KBM-7 (cell line): ENCODE measurements at places on chromosomes 1 and 21.

DNA sequence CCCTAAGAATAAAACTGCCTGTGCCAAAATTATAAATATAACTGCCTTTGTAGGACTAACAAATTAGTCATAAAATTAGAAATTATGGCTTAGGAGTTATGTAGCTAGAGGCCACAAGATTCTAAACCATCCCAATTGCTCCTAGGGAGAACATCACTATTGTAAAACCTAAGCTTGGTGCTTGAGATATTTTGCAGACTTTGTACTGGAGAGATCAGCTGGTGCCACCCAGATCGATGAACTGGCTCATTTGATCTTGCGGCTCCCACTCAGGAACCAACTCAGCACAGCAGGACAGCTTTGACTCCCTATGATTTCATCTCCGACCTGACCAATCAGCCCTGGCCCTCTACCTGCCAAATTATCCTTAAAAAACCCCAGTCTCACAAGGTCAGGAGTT, 30.6 kb downstream of the HHAT start:
- no peak for DNase-seq

GRCh38 chr1:178091986-178092745, 1.7 kb upstream of the RASAL2 start:
- DNase-seq = no peak

DNA sequence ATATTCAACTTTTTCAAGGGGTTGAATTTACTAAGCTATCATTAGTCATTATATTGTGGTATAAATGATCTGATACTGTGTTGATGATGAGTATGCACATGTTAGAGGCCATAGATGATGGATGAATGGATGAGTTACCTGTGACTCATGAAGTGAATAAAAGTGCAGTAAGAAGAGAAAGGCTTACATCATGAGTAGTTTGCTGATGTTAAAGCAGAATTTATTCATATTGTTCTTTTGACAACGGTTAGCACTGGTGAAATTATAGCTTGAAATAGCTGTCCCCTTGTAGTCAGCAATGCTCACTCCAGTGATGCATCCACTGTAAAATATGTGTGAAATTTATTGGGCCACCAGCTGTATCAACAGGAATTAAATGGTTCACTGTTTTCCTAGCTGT, 541.0 kb upstream of the ZRANB2 start:
- no peak for DNase-seq

- no peak for DNase-seq
Observed at GRCh38 chr1:30248774-30249173, 474.6 kb downstream of the MATN1 start.

GRCh38 chr1:53687901-53688300, 51.1 kb downstream of the GLIS1 start:
- DNase-seq = no peak

DNA sequence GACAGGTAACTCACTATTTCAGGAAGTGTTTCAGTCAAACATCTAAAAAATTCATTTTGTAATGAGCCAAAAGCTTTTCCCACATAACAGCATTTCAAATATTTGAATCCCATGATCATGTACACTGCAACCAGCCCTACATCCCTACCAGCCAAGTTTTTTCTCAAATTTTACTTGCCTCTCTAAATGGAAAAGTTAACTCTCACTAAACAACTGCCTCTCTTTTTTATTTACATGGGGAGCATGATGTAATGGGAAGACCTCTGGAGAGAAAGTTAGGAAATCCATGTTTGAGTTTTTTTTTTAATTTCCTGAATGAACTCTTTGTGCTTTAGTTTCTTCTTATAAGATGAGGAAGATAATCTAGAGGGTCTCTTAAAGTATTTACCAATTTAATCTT, 70.5 kb downstream of the TTLL7 start:
- DNase-seq = no peak

DNA sequence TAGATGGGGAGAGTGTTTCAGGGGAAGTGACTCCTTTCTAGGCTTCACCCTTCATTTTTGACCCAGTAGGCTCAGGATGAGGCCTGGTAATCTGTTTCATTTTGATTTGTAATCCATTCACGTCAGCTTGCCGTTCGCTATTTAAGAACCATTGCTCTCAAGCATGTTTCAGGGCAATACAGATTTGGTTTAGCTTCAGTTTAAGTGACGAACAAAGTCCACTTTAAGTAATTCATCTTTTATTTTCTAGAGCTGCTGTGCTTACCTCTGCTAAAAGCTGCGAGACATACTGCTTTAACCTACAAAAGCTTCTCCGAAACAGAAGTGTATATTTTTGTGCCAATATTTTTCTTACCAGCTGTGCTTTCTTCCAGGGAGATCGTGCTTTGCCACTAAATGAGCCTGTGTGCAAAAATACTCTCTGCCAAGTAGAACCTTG, 8.9 kb upstream of the FMO3 start:
- DNase-seq = no peak

- DNase-seq = peak; percentile 14
Observed at GRCh38 chr21:36254106-36254941, 65.7 kb upstream of the MORC3 start.

DNA sequence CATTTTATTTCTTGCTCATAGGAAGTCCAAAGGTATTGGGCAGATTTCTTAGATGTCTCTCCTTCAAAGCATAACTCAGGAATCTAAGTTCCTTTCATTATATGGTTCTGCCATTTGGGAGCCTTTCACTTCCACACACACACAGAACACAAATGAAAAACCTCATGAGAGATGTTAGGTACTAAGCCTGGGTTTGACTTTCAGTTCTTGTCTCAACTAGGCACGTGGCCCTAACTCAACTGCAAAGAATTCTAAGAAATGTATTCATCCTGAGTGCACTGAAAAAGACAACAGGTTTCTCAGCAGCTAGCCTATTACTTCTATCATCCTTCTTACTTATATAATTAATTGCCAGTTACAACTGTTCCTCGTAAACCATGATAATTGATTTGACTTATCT, 190.0 kb upstream of the SAMSN1 start:
- DNase-seq = no peak

DNA sequence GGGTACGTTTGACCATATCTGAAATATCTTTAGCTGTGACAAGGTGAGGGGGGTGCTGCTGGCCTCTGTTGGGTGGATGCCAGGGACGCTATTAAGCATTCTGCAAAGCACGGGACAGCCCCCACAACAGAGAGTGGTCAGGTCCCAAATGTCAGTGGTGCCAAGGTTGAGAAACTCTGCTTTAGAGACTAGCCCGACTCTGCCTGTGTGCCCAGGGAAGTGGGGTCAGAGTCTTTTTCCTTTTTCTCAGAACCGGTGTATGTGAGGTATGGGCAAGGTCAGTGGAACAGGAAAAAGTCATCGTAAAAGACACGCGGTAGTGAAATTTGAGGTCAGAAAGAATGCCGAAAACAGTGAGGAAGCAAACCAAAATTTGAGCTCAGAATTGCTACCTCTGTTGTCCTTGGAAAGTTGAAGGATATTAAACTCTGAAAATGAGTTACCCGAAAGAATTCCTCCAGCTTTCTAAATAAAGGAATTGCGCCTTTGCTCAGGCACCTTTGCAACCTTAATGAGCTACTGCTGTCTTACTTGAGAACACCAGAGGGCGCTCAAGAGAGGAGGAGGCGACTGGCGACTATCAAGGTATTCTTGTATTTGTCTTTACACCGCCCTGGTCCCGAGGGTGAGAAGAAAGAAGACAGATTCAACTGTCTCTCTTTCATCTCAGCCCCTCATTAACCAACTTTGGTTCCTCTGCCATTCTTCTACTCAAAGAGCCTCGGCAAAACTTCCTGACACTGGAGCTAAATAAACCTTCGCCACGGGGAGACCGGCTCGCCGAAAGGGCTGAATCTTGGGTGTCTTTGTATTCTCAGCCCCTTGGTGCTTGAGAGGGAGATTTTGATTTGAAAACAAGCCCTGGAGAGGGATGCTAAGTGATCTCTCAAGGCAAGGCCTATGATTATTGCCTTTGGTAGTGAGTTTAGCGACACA, 85.4 kb upstream of the OLIG2 start:
- peak; percentile 63 for DNase-seq
